ENCODE measurements at places on chromosomes 16 and 17. TPM values are rescaled to one million over a fixed set of nuclear protein-coding genes. Genes with fewer than 3 reads are reported as not detected.

- DNase-seq = no peak
These were observed 863 bp upstream of the UTS2R start for GRCh38 chr17:82370471-82371332.

DNA sequence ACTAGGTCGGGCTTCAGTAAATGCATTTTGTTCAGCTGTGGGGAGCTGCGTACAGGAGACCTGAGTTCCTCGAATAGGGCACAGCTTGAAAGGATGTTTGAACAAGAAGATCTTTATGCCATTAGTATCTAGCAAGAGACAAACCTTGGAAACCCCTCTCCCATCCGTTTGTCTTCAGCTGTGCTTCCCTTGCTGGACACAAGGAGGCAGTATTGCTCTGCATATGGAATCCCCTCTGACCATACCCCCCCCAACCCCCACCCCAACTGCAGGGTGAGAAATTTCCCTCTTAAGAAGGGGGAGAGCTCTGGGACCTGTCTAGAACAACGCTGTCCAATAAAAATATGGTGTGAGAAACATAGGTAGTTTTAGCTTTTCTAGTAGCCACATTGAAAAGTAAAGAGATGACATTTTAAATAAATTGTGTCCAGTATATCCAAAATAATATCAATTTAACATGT is 1.6 kb downstream of the MRM1 start:
- DNase-seq = peak; percentile 74

Gene TMEM231
- 14.1 TPM for total RNA-seq

- no peak for DNase-seq
These were observed 308.7 kb upstream of the TNRC6C start for GRCh38 chr17:77649717-77650211.

DNA sequence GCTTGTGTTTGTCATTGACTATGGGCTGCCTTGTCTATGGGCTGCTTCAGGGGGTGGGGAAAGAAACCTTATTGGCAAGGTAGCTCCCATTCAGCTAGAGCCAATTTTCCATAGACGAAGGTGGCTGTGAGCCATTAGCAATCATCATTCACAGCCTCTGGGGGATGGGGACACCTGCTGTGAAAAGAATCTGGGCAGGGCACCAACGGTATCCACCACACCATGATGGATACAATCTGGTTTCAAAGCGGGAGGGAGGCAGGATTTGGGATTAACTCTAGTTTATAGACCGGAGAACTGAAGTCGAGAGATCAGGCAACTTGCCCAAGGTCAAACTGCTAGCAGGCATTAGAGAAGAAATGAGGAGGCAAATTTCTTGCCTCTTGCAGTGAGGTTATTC is 182.3 kb downstream of the SHISA9 start:
- DNase-seq = no peak

GRCh38 chr17:30234964-30235363 is 533 bp downstream of the SLC6A4 start:
- DNase-seq = no peak

Gene DPEP1
- total RNA-seq = 0.39 TPM

GRCh38 chr17:35698800-35699199 is 32.6 kb upstream of the RASL10B start:
- no peak for DNase-seq

DNA sequence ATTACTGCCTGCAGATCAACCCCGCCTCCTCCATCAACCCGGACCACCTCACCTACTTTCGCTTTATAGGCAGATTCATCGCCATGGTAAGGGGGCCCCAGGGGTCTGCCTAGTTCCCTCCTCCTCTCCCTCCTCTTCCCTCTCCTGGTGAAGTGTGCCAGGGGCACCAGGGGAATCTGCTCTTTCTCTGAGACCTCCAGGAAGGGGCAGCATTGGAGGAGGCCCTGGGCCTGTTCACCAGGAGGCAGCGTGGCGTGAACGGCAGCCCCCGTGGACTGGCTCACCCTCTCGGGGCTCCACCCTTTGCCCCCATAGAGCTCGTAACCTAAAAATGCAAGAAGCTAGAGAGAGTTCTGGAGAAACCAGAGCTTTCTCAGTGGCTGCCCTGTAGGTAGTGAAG is 17.1 kb upstream of the CLEC18A start:
- no peak for DNase-seq

Gene NPW
- 0.91 TPM for total RNA-seq

- no peak for DNase-seq
These were observed 12.0 kb downstream of the HIGD1B start for GRCh38 chr17:44859701-44860100.

GRCh38 chr16:24378999-24379398 is 122.9 kb downstream of the CACNG3 start:
- DNase-seq = no peak

- DNase-seq = no peak
These were observed 1.5 kb upstream of the ADAM11 start for GRCh38 chr17:44757045-44757917.

Gene SOX8
- 7.0 TPM for total RNA-seq

- no peak for DNase-seq
These were observed 37.5 kb downstream of the ACSM2B start for GRCh38 chr16:20538687-20539086.

- peak; percentile 79 for DNase-seq
These were observed 5.0 kb downstream of the TAX1BP3 start for GRCh38 chr17:3663102-3664011.

- no peak for DNase-seq
These were observed 18.6 kb downstream of the IGFBP4 start for GRCh38 chr17:40461732-40462342.

DNA sequence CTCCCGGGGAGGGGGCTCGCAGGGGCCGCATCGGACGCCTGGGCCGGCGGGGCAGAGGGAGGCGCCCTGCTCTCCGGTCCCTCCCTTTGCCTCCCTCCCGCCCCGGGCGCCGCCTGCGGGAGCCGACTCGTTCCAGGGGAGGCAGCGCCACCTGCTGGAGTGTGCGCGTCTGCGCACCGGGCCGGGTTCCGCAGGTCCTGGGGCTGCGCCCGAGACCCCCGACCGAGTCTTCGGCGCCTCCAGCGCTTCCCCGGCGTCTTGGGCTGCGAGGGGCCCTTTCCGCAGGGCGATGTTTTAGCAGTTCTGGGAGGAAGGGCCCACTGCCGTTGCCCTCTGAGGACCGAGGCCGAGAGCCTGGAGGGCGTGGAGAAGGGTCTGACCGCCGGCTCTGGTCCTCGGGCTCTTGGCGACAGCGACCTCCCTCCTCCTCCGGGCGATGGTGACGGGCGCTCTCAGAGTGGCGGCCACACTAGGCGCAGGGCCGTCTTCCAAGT is 106.3 kb downstream of the SEC14L1 start:
- DNase-seq = peak; percentile 96

DNA sequence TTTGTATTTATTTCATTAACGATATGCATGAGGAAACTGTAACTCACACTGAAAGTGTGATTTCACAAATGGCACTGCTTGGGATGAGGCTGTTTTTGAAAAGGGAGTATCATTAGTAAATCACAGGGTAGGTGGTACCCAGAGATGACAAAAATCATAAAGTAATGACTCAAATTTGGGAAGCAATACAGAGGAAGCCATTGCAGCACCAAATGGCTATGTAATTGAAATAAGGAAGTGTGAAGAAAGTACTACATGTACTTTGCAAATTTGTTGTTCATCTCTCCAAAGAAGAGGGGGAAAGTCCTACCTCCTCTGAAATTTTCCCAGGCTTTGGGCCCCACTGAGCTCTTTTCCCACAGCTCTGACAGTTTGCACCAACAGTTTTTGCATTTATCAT is 12.3 kb upstream of the ABCC12 start:
- no peak for DNase-seq

All from glutamatergic neuron (in vitro differentiated cells).